ENCODE measurements at places on chromosomes 3 and 15.

- no peak for DNase-seq
These were observed 4.2 kb downstream of the SLC4A7 start for GRCh38 chr3:27479806-27480543.

DNA sequence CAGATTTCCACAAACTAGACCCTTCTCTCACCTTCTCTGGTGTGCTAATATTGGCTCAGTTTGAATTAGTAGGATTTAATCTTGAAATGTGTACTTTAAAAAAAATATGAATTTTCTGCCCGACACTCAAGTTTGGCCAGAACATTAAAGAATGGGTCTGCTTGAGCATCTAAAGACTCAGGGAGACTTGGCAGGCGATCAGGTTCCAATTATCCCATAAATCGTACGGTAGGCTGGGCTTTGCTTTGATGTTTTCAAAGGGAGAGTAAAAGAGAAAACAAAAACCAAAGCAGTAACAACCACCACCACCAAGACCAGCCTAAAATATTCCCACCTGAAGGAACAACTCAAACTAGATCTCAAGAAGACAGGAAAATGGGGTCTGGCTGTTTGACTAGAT lies 230.8 kb downstream of the EBLN2 start:
- DNase-seq, result no peak

DNA sequence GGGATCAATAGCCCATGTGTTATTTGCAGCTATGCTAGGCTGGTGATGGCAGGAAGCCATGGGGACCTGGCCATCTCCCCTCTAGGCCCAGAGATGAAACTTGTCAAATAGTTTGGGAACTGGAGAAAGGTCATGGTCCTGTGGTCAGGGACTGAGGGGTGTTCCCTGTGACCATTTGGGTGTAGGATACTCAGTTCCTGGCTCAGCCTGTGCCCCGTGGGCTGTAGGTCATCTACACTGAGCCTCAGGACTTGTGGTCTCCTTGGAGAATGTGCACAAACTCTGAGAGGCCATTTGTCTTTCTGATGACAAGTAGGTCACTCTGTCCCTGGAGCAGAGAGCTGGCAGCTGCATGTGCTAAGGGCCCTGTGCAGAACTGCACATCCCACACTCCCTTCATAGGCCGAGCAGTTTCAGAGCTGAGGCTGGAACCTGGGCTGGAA lies 17.5 kb downstream of the GASK1A start:
- DNase-seq, result no peak

DNA sequence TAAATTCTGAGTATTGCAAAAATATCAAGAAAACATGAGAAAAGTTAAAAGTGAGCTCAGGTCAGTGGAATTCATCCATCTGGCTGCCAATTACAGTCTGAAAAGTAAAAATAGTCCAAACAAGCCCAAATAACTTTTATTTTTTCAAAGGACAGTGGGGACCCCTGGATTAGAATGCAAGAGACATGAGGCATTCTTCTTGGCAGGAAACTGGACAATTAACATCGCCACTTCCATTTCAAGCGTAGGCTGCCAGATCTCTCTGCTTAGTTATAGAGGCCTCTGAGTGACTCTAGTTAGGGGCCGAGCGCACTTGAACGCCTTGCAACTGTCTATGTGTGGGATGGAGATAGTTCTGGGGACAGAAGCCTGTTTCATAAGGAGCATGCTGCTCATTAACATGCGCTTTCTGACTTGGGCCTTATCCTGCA lies 189.1 kb downstream of the GHSR start:
- no peak for DNase-seq

GRCh38 chr15:35737441-35737840 lies 191.5 kb upstream of the DPH6 start:
- DNase-seq, result no peak

DNA sequence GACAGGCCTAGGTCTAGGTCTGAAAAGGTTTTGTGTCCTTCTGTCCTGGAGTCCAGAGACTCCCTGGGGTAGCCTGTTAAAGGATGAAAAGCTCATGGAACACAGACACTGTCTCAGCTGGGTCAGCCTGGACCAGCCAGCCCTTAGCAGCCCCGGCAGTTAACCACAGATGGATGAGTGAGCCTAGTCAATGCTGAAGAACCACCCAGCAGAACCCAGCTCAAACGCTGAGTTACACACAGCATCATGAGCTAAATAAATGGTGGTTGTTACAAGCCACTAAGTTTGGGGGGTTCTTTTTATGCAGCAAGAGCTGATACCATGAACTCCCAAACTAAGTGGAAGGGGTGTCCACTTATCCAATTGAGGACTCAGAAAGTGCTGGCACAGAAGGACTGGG lies 472.8 kb upstream of the PROK2 start:
- DNase-seq, result no peak

- no peak for DNase-seq
These were observed 103.7 kb downstream of the P3H2 start for GRCh38 chr3:190016966-190017365.

GRCh38 chr3:53234130-53234840 lies 21.5 kb downstream of the TKT start:
- DNase-seq, result no peak

- DNase-seq, result no peak
These were observed 84.7 kb downstream of the RBPMS2 start for GRCh38 chr15:64690578-64691296.

- no peak for DNase-seq
These were observed 14.8 kb downstream of the APH1B start for GRCh38 chr15:63292241-63292640.

GRCh38 chr3:160434071-160434470 lies 15.5 kb downstream of the TRIM59 start:
- DNase-seq, result no peak

- DNase-seq, result no peak
These were observed 51.9 kb downstream of the BBX start for GRCh38 chr3:107574650-107575049.

DNA sequence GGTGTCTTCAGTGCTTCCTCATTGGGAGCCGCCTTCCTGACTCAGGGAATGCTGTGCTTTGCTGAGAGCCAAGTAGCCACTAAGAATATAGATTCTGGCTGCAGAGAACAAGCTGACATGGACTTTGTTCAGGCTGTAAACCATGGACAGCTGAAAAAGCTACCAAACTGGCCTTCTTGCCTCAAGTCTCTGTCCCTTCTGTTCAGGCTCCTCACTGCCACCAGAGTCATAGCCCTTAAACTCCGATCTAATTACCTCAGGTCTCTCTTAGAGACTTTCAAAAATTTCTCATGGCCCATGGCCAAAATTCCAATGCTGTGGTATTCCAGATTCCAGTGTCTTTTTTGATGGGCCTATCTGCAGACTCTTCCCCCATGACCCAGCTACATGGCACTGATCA lies 19.4 kb upstream of the PTX3 start:
- no peak for DNase-seq

GRCh38 chr3:13197795-13198194 lies 124.6 kb upstream of the IQSEC1 start:
- DNase-seq, result no peak

DNA sequence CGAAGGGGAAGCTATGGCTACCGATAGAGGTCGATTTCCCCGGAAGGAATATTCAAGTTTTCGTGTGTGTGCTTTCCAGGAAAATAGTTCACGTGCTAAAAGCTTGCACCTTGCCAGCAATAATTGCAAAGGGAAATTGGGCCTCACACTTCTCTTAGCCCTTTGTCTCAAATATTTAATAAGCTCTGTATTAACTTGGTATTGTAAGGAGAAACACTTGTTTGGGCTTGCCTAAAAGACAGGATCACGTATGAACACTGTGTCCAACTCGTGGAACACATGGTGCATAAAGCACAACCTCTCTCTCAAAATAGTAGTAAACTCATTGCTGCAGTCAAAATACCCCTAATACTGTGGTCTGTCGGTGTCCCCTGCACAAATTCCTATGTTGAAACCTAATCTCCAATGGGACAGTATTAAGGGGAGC lies 352 bp upstream of the TMF1 start:
- no peak for DNase-seq

GRCh38 chr3:65888980-65889706 lies 149.6 kb downstream of the MAGI1 start:
- DNase-seq, result no peak

- no peak for DNase-seq
These were observed 27.7 kb downstream of the MAGI1 start for GRCh38 chr3:66010739-66011655.

DNA sequence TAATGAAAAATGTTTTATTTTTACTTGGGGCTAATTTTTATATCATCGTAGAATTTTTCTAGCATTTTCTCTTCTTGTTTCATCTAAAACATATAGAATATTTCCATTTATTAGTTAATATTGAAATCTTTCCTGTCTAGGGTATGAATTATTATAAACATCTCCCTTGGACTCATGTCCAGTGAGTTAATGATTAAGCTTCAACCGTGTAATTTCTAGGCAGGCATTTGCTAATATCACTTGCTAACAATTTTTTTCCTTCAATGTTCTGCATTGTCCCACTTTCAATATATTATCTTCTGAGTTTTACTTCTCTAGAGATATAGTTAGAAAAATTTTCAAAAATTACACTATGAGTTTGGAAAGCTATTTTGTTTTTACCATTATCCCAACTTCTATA lies 1371.6 kb upstream of the EPHA6 start:
- no peak for DNase-seq

GRCh38 chr3:42254566-42254965 lies 11.4 kb downstream of the CCK start:
- DNase-seq, result no peak

DNA sequence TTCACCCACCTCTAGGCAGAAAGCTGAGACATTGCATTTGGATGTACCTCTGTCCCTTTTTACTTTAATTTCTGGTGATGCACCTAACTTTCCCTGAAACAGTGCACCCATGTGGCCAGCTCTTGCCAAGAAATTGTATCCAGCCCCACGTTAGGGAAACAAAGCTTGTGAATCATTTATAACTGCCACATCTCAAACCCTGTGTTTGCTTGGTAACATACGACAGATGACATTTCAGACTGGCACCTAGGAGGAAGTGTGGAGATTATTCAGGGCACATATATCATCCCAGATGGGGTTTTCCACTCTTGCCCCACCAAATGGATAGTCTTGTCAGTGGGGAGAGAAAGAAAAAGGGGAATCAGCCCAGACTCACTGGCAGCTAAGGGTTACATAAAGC lies 2.1 kb downstream of the CYB561D2 start:
- no peak for DNase-seq

DNA sequence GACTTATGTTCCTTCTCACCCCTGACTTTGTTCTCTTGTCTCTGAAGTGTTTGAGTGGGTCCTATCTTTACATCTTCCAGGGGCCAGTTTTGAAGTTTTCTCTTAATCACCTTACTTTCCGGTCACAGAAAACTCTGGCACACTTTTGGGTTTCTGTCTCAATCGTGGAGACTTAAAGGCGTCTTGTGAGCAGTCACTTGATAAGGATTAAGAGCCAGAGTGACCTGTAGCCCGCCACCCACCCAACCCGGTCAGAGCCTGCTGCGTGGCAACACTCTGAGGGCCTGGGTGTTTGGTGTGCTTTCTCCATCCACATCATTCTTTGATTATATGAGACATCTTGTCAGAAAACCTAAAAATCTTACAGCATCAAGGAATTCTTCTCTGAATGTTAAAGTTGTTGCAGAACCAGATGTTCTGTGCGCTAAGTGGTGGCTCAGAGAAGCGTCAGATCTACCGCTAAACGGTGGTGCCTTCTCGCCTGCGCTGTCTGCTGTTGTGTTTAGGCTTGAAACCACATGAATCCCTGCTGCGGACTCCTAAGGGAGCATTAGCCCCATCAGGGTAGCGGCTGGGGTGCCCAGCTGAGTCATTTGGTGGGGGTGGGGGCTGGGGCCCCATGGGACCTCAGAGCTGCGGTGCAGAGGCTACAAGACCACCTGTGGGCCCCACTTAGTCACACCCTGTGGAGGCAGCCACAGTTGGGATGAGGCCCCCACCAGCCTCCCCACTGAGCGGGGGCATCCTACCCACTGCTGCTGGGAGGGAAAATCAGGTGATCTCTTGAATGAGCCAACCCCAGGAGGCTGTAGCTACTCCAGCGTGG lies 158.7 kb upstream of the BHLHE40 start:
- peak; percentile 51 for DNase-seq

DNA sequence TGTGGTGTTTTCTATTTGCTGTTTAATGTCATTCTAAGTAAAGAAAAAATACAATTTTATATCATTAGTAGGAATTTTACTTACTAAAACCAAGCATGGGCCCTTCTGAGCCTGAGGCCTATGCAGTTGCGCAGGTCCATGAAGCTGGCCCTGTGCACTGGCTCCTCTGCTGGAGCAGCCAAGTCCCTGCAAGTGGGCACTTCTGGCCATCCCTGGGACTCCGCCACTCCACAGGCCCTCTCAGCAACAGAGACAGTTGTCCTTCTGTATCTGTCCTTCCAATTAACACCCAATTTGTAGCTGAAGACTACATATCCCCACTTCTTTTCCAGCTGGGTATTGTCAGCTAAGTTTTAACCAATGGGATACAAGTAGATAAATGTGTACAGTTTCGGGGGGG lies 49.9 kb upstream of the RYK start:
- DNase-seq, result no peak

GRCh38 chr3:27978440-27978839 lies 256.3 kb upstream of the EOMES start:
- DNase-seq, result no peak

DNA sequence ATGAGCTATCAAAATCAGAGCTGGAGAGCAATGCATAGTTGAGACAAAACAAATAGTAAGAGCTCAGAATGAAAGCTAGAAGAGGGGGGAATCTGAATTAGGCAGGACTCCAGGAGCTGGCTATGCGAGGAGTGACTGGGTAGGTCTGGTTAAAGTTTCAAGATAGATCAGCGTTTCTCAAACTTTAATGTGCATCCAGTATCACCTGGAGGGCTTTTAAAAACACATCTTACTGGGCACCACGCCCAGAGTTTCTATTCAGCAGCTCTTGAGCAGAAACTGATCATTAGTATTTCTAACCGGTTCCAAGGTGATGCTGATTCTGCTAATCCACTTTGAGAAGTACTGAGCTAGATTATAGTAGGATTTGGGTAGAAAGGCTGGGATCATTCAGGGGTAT lies 96.2 kb upstream of the ACP3 start:
- DNase-seq, result no peak

DNA sequence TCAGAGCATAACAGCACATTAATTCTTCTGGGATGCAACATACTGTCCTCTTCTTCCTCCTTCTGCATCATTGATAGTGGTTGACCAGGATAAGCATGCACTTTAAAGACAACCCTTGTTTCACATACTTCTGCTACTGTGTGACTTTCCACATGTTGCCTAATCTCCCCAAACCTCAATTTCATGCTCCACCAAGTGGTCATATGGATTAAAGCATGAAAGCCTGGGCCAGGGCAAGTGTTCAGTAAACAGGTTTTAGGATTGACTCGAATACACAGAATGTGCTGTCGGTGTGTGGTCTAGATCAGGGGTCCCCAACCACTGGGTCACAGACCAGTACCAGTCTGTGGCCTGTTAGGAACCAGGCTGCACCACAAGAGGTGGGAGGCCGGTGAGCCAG lies 22.5 kb upstream of the BFSP2 start:
- no peak for DNase-seq

GRCh38 chr15:87619161-87619960 lies 637.2 kb downstream of the NTRK3 start:
- DNase-seq, result no peak

DNA sequence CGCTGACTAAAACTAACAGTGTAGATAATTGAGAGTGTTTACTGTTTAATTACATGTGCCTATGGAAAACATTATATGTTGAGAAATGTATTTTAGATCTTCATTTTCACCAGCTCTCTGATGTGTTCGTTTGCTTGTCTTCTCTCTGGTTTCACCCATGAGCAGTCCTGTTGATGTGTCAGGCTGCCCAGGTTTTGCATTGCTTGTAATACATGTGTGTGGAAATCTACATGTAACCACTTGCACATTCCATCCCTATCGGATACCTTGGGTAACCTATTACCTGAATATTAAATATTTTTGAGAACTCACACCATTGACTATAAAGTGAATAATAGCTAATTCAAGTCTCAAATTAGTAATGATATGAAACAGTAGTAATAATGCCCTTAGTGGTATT lies 13.1 kb downstream of the PPP4R2 start:
- no peak for DNase-seq

Data from activated CD8-positive, alpha-beta memory T cell treated with anti-CD3 and anti-CD28 coated beads, Interleukin-2, amount 50 U/mL, for 4 hours (primary cell).